ENCODE measurements at places on chromosomes 2 and 18.
A peak's percentile ranks its signal among the peaks of the same experiment; 100 is the strongest.

DNA sequence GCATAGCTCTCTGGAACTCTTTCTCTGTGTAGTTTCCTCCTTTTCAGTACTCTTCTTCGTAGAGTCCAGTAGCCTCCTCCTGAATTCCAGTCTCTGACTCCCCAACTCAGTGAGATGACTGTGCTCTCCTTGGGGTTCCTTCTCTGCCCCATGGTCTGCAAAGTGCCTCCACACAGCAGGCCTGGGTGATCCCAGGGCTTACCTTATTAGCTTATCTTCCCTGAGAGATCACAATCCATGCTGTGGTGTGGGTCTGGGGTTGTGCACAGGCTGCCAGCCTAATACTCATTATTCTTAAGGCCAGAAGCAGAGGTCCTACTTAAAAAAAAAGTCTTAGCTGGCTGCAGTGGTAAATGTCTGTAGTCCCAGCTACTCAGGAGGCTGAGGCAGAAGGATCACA, 4.6 kb upstream of the GPR39 start:
- no peak for DNase-seq

DNA sequence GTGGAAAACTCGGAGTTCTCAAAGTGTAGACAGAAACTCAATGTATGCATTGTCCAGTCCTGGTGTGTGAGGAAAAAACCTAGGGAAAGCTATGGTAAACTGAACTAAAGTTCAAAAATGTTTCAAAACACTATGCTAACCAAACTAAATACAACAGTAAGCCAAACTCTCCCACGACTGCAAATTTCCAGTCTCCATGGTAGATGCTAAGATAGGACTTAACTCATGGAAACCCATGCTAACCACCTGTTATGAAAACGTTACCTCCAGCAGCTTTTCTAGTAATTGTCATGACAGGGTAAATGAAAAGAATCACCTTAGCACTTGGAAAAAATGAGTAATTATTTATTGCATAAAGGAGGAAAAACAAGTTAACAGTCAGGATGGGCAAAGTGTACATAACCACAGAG, 135.7 kb upstream of the EPC2 start:
- no peak for DNase-seq

- DNase-seq: no peak
Observed at GRCh38 chr18:13545514-13545913, 180.8 kb downstream of the FAM210A start.

DNA sequence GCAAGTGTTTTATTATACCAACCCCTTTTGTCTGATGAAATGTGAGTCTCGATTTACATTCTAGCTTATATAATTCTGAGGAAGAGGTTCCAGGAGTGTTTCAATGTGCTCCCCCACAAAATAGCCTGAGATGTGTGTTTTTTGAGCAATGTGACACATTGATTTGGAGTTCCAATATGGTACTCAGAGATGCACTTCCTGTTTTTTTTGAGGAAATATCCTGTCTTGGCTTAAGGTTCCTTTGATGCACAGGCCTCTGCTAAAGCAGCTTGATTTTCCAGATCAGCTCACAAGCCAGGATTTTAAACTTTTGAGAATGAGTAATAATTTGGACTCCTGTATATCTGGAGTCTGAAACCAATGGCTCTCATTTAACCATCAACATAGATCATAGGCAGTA, 221.4 kb downstream of the ACTR3 start:
- DNase-seq: no peak

DNA sequence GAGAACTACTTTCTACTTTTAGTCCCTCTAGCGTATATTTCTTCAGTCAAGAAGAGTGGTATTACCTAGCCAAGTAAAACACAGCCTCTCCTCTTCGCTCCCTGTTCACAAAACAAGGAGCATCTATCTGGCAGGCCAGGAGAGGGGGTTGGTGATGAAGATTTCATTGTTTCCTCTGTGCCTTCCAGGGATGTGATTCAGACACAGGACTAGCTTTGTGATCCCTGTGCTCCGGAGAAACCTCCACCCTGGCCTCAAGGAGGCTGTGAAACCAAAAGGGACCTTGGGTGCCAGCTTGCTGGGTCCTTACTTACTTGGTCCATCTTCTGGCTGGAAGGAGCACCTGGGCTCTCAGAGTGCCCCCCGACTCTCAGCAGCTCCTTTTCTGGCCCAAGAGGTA, 5.7 kb downstream of the RHOB start:
- DNase-seq: no peak

- DNase-seq: peak; percentile 75
Observed at GRCh38 chr18:77765468-77765867, 515.8 kb downstream of the GALR1 start.

- DNase-seq: no peak
Observed at GRCh38 chr2:55876429-55877086, 47.0 kb downstream of the EFEMP1 start.

GRCh38 chr2:25071966-25072365, 30.1 kb downstream of the EFR3B start:
- no peak for DNase-seq

- DNase-seq: no peak
Observed at GRCh38 chr2:64943387-64944150, 45.6 kb upstream of the SLC1A4 start.

DNA sequence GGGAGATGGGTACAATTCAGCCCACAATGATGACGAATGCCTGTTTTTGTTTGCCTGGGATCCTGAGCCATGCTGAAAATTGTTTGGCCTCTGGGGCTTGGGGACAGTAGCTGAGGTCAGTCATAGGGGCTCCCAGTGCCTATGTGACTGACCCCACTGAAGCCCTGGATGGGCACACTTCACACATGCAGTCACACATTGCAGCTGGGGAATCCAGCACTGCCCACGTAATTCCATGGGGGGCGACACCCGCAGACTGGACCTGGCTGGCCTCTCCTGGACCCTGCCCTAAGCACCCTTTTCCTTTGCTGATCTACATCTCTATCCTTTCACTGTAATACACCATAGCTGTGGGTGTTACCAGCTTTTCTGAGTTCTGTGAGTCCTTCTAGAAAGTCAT, 295.2 kb upstream of the HS6ST1 start:
- no peak for DNase-seq

DNA sequence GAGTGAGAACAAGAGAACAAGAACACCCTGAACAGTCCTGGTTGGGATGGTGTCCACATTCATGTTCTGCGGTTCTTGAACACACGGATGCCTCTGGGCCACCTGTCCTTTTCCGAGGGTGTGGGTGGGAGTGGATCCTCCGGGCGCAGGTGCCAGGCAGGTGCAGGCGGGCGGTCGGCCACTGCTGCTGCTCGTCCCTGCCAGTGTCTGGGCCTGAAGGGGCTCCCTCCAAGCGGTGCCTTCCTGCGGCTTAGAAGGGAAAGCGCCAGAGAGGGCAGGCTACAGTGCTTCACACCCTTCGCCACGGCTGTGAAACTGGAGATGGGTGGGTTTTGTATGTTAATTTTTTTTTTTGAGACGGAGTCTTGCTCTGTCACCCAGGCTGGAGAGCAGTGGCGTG, 8.0 kb upstream of the D2HGDH start:
- no peak for DNase-seq

- no peak for DNase-seq
Observed at GRCh38 chr2:233117351-233117750, 57.2 kb downstream of the INPP5D start.

- DNase-seq: no peak
Observed at GRCh38 chr2:14232217-14232616, 400.3 kb upstream of the LRATD1 start.

GRCh38 chr18:77008006-77008405, 124.6 kb downstream of the MBP start:
- DNase-seq: no peak

GRCh38 chr2:96656540-96656939, 14.0 kb downstream of the FER1L5 start:
- DNase-seq: no peak

GRCh38 chr2:229832510-229832898, 89.3 kb downstream of the TRIP12 start:
- no peak for DNase-seq

DNA sequence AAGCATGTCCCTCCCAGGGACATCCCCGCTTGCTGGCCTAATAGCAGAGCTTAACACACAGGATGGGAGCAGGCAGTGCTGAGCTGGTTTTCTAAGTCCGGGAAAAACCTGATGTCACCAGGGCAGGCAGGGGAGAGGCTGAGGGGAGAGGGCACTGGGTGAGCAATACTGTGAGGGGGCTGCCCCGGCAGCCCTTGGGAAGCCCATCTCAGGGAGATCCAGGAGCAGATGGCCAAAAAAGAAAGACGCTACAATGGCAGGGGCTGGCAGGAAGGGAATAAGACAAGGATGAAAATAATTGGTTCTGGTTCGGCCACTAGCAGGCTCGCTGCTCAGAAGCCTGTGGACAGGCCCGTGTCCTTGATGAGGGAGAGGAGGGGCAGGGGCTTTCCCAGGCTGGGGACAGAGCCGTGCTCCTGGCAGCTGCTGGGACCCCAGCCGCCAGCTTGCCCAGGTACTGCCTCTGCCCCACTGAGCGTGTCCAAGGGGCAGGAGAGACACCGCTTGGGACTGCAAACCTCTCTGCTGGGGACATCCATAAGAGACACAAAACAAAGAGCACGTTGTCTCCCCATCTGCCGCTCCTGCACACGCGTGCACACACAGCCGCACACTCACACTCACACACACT, 30.2 kb downstream of the SMAD7 start:
- DNase-seq: no peak

- no peak for DNase-seq
Observed at GRCh38 chr18:56508370-56509036, 129.9 kb downstream of the TXNL1 start.

- no peak for DNase-seq
Observed at GRCh38 chr2:164888592-164888991, 47.0 kb upstream of the COBLL1 start.

GRCh38 chr18:12911025-12911928, 27.2 kb upstream of the PTPN2 start:
- DNase-seq: no peak

- no peak for DNase-seq
Observed at GRCh38 chr18:7567474-7568425, 634 bp downstream of the PTPRM start.

GRCh38 chr2:136347981-136348380, 230.0 kb upstream of the CXCR4 start:
- DNase-seq: no peak

GRCh38 chr18:77203851-77204250, 45.8 kb upstream of the GALR1 start:
- DNase-seq: no peak

GRCh38 chr2:134679294-134679693, 39.5 kb downstream of the TMEM163 start:
- DNase-seq: no peak

DNA sequence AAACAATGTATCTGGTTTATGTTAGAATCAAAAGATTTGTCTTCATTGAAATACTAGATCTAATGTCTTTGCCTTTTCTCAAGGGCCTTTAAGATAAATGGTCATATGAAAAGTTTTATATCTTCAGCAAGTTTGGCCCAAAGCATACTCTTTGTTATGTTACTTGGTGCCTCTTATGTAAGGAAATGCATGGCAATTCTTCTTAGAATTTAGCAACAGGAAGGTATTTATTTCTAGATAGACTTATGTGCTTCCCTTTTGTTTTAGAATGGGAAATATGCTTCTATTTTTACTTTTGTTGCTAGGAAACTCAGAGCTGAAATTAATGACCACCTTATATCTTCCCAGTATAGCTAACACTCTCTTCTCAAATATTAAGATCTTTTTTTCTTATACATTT, 117.4 kb upstream of the DLX2 start:
- no peak for DNase-seq

GRCh38 chr2:238563551-238563950, 136.8 kb downstream of the ASB1 start:
- no peak for DNase-seq

All from NCI-H2081 (cell line).